ENCODE measurements at places on chromosomes 5 and 9.

- peak; percentile 14 for DNase-seq
Measured at GRCh38 chr9:20356403-20357036, 265.8 kb downstream of the MLLT3 start.

DNA sequence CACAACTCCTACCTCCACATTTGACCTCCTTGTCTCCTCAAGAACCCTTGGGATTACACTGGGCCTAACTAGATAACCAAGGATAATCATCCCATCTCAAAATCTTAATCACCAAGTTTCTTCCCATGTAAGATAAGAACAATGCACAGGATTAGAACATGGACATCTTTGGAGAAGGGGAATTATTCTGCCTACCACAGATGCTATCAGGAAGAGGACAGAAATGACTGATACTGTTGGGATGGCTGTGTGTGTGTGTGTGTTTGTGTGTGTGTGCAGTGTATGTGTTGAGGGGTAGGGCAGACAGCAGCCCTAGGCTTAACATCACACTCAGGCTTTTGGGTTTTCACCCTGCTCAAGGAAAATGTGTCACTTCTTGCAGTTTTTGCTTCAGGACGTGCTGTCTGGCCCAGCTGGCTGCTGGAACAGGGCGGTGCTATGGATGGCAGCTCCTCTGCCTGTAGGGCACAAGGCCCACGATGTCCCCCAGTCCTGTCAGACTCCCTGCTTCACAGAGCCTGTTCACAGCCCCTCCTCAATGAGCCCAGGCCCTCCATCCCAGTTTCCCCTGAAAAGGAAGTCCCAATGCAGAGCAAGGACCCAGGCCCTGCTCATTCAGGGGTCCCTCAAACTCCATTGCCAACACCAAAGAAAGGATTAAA lies 7.7 kb downstream of the CA9 start:
- no peak for DNase-seq

DNA sequence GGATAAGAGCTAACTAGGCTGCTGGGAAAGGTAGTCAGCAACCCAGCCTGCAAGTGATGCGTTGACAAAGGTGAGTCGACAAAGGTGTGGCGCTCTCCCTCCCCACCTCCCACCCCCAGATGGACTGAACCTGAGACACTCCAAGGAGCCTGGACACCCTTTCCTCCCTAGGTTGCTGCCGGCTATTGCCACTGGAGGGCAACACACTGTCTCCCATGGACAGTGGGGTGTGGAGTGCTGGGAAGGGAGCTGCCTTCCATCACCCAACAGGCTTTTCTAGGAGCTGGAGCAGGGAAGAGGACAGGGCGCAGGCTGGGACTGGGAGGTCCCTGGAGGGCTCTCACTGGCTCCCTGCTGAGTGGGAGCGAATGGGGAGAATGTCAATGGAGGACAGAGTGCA lies 75.4 kb upstream of the ARAP3 start:
- no peak for DNase-seq

- no peak for DNase-seq
Measured at GRCh38 chr5:1032551-1033027, 24.0 kb downstream of the NKD2 start.

DNA sequence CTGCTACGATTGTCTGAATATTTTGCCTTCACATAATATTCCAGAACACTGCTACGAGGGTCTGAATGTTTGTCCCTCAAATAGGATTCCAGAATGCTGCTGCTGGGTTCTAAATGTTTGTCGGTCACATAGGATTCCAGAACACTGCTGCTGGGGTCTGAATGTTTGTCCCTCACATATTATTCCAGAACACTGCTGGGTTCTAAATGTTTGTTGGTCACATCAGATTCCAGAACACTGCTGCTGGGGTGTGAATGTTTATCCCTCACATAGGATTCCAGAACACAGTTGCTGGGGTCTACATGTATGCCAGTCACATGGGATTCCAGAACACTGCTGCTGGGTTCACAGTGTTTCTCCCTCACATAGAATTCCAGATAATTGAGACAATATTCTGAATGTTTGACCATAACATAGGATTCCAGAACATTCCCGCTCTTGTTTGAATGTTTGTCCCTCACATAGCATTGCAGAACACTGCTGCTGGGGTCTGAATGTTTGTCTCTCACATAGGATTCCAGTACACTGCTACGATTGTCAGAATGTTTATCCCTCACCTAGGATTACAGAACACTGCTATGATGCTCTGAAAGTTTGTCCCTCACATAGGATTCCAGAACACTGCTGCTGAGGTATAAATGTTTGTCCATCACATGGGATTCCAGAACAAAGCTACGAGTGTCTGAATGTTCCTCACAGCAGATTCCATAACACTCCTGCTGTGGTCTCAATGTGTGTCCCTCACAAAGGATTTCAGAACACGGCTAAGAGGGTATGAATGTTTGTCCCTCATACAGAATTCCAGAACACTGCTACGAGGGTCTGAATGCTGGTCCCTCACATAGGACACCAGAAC lies 201.8 kb downstream of the FOXD4L6 start:
- DNase-seq, result no peak

DNA sequence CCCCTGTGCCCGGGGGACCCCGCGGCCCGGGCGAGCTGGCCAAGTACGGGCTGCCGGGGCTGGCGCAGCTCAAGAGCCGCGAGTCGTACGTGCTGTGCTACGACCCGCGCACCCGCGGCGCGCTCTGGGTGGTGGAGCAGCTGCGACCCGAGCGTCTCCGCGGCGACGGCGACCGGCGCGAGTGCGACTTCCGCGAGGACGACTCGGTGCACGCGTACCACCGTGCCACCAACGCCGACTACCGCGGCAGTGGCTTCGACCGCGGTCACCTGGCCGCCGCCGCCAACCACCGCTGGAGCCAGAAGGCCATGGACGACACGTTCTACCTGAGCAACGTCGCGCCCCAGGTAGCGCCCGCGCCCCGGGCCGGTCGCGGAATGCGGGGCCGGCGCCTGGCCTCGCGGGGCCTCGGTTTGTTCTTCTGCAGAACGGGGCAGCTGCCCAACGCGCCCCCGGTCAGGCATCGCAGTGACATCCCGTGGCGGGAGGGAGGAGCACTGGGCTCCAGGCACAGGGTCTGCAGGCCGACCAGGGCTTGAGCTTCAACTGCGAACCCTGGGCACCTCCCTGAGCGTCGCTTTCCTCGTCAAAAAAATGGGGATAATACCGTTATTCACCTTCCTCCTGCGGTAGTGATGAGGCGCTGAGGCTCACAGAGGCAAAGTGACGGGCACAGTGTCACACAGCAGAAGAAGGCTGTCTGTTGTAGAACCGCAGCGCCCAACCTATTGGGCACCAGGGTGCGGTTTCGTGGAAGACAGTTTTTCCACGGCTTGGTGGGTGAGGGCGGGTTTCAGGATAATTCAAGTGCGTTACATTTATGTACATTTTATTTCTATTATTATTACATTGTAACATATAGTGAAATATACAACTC lies 777 bp downstream of the ENDOG start:
- DNase-seq, result no peak

DNA sequence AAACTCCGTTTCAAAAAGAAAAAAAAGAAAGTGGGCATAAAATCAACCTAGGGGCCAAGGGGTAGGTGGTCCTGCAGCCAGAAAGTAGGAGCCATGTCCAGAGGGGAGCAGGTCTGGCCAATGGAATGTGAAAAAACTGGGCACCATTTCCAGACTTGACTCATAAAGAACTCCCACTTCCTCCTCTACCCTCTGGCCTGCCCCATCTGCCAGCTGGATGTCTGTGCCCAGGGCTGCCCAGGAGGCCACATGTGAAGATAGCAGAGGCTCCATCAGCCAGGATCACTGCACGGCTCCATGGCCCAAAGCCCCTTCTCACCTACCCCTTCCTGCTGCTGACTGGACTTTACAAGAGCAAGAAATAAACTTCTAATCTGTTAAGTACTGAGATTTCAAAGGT lies 42.1 kb upstream of the EEIG1 start:
- DNase-seq, result no peak

DNA sequence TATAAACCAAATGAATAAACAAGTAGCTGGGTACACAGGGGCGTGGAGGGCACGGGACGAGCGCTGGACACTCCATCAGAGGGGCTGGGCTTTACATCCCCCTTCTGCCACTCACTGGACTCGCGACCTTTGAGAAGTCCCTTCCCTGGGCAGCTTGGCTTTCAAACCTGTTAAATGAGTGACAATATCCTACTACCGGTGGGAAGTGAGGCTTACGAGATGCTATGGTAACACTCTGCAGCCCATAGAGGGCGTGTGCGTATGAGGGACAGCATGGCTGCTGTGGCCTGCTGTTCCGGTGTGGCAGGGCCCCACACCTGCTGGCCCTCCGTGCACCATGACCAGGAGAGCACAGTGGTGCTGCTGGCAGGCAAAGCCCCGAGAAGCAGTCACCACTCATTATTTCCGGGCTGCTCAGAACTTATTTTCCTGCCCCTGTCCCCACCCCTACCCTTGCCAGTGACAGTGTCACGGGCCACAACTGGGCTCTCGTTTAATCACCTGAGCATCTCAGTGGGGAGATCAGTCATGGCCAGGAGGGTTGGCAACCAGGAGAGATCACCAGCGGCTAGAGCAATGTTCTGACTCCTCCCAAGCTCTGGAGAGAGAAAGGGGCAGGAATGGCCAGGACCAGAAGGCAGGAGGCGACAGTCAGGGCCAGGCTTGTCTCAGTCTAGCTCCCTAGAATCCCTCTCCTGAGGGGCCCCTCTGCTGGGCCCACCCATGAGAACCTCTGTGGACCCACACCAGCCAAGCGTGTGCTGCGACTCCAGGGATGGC lies 10.5 kb downstream of the CLTB start:
- DNase-seq, result no peak

DNA sequence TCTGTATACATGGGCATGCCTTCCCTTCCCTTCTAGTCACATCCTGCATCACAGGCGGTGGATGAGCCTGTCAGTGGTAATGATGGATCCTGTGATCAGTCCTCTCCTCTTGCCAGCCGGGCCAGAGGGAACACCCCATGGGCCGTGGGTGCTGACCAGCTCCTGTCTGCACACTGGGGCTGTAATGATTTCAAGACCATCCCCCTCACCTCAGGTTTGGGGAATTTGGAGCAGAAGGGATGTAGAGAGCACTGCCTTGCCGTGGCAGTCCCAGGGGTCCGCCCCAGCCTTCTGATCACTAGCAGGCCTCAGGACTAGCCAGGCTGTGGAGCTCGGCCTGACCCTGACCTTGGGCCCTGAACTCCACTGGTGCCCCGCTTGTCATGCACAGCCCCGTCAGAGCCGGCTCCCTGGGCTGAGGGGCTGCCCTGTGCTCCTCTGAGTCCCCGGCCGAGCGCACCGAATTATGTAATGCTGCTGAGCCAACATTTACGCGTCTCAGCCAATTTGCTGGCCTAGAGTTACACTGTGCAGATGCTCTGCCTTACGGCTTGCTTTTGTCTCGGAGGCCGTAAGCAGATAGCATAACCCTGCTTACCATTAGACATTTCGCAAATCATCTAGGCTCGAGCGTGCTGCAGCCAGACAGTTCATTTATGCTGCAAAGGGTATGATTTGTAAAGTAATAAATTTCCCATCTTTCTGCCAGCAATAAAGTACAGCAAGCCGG lies 155.3 kb downstream of the MACROH2A1 start:
- no peak for DNase-seq

- DNase-seq, result no peak
Measured at GRCh38 chr5:68730220-68730978, 363.4 kb upstream of the SLC30A5 start.

- no peak for DNase-seq
Measured at GRCh38 chr9:30584559-30584958, 1799.9 kb upstream of the ACO1 start.

DNA sequence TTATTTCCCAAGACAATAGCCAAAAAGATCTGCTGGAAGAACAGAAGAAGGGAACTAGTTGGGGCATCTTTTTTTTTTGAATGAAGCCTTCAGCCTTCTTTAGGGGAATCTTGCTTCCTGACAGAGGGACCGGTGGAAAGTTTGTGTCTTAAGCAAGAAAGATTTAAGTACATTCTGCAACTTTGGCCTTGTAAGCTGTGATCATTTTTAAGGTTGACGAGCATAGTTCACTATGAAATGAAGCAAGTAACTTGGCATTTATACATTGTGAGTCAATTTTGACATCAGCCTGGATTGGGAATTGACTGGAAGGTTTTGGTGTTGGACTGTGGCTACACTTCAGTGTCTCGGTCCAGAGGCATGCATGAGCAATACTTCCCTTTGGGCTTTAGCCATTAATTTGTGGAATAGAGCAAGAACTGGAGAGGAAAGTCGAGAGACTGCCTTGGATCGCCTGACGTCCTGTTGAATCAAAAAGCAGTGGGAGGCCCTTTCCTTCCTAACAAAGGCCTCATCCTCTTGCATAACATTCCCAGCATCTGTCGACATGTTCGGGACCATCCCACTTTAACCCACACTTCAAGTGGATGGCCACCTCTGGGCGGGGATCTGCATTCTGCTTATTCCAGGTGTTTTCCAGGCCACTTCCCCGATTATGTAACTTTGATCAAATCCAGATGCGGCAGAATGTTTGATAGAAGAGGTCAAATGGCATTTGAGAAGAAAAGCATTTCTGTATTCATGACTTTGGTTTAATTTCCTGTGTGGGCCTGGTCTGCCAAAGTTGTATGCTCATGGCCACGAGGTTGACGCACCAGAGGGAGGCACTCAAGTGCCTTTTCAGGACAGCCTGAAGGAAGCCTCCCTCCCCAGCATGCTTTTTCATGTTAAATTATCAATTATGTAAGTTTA lies 12.5 kb downstream of the ABL1 start:
- DNase-seq, result no peak

DNA sequence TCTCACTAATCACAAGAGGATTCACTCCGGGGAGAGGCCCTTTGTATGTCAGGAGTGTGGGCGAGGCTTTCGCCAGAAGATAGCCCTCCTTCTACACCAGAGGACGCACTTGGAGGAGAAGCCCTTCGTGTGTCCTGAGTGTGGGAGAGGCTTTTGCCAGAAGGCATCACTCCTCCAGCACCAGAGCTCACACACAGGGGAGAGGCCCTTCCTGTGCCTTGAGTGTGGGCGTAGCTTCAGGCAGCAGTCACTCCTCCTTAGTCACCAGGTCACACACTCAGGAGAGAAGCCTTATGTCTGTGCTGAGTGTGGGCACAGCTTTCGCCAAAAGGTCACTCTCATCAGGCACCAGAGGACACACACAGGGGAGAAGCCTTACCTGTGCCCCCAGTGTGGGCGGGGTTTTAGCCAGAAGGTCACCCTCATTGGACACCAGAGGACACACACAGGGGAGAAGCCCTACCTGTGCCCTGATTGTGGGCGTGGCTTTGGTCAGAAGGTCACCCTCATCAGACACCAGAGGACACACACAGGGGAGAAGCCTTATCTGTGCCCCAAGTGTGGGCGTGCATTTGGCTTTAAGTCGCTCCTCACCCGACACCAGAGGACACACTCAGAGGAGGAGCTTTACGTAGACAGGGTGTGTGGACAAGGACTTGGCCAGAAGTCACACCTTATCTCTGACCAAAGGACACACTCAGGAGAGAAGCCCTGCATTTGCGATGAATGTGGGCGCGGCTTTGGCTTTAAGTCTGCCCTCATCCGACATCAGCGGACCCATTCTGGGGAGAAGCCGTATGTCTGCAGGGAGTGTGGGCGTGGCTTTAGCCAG lies 27.8 kb downstream of the NUTM2F start:
- no peak for DNase-seq
